ENCODE measurements at places on chromosomes 5 and 9.

GRCh38 chr9:16729651-16730050, 140.8 kb downstream of the BNC2 start:
- DNase-seq = no peak

- no peak for DNase-seq
These were observed 54.5 kb upstream of the EQTN start for GRCh38 chr9:27351438-27351837.

GRCh38 chr5:24606971-24607370, 37.8 kb downstream of the CDH10 start:
- DNase-seq = no peak

DNA sequence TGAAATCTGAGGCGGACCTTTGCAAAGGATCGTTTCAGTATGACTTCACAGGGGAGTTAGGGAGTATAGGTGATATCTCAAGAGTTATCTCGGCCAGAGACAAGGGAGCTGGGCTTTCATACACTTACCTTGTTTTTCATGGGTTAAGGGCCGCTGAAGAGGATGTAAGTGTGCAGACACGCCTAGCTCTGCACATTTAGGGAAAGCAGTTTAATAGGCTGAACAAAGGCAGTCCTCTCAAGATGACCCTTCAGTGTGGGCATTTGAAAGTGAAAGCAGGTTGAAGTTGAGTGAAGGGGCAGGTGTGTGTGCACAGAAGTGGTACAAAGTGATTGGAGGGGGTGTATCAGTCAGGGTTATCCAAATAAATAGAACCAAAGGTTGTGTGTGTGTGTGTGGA, 33.1 kb upstream of the PRXL2C start:
- no peak for DNase-seq

DNA sequence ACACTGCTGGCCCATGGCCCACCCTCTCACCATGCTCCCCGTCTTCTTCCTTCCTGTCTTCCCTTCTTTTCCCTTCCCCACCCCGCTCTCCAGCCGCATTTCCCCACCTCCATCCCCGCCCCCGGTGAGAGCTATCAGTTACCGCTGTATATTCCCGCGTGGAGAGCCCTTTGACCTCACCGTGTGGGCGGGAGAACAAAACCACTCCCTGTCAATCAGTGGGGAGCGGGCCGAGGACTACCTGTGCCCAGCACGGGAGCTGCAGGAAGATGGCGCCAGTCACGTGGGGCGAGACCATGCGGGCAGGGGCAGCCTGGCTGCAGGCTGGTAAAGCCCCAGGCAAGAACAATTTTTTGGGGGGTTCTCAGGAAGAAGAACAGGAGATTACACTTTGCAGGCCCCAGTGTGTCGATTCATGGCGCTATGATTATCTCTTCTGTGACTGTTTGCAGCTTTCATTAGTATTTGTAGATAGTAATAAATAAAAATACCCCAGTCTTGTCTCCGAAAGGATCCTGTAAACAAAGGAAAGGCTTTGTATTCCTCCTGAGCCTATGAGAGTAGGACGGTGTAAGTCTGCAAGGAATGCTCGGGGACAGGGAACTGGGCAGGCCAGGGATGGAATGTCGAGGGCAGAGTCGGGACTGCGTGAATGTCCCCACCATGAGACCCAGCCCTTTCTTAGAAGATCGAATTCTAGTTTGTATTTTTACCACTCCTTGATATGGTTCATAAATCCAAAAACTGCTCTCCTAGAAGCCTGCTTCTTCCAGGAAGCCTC, 14.8 kb upstream of the DMRT1 start:
- no peak for DNase-seq

- DNase-seq = no peak
These were observed 40.3 kb upstream of the SLC25A51 start for GRCh38 chr9:37944266-37944650.

DNA sequence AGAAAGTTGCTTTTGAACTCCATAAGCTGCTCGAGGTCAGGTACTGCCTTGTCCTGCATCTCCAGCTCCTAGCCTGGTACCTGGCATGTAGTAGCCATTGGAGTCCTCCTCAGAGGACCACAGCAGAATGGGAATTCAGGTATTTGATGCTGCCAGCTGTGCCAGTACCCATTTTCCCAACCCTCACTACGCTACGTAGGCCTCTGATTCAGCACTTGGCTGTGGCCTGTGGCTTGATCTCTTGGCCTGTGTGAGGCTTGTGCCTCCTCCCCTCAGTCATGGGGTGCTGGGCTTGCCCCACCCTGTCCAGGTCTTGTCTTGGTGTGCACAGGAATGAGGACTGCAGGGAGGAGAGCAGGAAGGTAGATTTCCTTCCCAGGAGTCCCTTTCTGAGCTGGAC, 11.8 kb downstream of the OTULIN start:
- no peak for DNase-seq

DNA sequence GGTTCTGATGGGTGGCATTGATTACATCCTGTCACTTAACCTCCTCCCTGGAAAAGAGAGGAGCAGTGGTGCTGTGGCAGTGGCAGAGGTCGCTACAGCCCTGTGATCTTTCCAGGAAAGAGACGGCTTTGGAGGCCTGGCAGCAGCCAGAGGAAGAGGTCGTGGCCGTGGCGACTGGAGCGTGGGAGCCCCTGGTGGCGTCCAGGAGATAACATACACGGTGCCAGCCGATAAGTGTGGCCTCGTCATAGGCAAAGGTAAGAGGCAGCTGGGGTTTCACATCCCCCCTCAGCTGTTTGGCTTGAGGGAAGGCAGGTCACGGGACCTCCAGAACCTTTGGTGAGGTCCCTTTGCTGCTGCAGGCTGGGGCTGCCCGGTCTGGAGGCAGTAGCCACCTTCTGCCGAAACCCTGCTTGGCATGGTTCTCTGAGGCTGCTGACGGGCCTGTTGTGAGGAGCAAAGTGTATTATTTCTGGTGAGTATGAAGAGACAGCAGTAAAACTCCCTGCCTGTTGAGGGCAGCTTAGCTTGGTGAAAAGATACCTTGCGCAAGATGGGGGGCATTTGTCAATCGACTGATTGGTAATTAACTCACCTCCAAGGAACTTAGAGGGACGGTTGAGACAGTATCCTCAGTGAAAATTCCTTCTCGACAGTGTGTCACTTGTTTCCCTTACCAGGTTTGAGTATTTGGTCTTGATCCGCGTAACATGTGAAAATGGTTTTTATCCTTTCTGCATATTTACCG, 38.0 kb upstream of the PRDM12 start:
- no peak for DNase-seq

GRCh38 chr5:102138243-102138653, 157.8 kb downstream of the SLCO4C1 start:
- DNase-seq = no peak

- no peak for DNase-seq
These were observed 26.9 kb upstream of the CEMIP2 start for GRCh38 chr9:71795097-71795813.

DNA sequence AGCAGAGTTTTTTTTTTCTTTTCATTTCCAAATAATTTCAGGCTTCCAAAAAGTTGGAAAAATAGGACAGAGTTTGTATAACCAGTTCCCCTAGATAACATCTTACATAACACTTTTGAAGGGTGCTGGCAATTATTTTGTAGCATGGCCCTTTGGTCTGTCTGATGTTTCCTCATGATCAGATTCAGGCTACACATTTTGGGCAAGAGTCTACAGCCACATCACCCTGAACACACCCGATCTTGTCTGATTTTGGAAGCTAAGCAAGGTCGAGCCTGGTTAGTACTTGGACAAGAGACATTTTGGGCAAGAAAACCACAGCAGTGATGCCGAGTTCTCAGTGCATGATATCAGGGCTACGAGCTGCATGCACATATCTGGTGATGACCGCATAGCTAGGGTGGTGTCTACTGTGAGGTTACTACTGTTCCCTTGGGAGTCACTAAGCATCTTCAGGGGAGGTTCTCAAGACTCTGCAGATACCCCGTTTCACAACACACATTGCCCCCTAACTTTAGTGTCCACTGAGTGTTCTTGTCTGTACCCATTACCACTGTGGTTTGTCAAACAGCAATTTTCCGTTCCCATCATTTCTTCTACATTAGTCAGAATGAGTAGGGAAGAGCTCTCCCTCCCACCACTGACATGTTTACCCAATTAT, 86.2 kb downstream of the TTC39B start:
- DNase-seq = no peak

GRCh38 chr5:56676091-56676768, 139.1 kb upstream of the MAP3K1 start:
- DNase-seq = no peak

GRCh38 chr5:134236820-134237219, 10.9 kb upstream of the PPP2CA start:
- no peak for DNase-seq

DNA sequence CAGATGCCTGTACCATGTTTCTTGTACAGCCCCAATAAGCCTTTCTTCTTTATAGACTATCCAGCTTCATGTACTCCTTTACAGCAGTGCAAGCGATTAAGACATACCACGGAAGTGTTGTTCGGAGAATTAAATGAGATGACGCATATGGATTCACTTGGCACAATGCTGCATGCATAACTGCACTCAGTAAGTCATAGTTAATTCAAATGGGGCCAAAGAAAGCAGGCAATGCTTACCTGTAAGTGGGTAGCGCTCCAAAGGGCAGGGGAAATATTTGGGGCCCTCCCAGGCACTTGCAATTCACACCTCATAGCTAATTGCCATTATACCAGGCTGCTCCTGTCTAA, 7.7 kb upstream of the ADRA1B start:
- DNase-seq = no peak

DNA sequence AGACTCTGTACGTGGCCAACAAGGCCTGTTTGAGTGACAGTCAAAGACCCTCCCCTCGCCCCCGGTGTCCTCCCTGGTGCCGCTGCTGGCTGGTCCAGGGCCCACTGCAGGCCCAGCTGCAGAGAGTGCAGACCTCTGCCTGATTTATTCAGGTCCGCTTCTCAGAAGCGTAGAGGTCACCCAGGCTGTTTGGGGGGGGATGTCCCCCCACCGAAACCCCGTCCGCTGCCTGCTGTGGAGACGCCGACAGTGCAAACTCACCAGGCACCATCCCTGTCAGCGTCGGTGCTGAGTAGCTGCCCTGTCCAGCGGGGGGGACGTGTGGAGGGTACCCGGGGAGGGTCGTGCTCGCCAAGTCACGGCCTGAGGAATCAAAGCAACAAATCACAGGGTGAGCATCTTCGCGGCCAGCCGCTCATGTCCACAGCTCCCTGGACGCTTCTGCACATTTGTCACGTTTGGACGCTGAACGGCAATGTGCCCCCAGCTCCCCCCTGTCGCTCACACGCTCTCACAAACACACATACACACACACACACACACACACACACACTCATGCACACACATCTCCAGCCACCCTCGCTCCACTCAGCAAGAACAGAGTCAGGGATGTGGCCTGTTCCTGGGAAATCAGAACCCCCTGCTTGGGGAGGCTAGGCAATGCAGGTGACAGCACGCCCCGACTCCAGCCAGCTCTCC, 152.2 kb downstream of the PAX5 start:
- DNase-seq = no peak

DNA sequence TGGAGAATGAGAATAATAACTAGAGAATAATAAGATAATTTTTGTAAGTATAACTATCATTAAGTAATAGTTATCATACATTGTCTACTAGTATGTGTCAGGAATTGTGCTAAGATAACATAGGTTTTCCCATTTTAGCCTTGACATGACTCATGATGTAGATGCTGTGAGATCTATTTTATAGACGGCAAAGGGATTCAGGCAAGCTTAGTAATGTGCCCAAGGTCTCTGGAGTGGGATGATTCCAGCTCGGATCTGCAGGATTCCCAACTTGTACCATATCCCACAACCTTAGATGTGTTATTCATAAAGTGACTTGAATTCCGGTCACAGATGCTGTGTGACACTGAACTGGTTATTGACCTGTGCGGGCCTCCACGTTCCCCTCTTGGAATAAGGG, 51.5 kb downstream of the IL31RA start:
- DNase-seq = no peak

- no peak for DNase-seq
These were observed 24.3 kb downstream of the BOD1 start for GRCh38 chr5:173592050-173592669.

DNA sequence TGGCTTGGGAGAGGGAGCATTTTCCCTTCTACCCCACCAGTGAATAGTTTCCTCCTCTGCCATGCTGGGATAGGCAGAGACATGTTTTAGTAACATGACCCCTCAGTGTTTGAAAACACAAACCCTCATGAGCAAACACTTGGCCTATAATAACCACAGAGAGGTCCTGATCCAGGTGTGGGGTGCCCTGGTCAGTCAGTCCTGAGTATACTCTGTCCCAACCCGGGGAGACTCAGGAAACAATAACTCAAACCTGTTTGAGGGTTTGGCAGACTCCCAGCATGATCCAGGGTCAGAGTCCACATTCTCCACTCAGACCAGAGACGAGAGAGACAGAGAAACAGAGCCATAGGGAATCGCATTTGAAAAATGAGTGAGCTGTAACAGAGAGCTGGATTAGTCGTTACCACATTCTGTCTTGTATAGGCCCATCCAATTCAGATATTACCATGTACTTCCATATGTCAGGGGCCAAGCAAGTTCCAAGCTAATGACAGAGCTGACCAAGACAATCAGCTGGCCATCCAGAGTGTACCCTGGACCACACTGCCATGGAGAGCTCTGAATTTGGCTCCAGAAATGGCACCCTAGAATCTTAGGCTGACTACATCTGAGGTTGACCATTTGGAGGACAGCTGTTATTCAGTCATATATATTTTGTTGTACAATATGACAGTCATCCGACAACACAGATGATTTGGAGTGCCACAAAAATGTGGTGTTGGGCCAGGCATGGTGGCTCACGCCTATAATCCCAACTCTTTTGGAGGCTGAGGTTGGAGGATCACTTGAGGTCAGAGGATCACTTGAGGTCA, 4.2 kb upstream of the CA9 start:
- no peak for DNase-seq

DNA sequence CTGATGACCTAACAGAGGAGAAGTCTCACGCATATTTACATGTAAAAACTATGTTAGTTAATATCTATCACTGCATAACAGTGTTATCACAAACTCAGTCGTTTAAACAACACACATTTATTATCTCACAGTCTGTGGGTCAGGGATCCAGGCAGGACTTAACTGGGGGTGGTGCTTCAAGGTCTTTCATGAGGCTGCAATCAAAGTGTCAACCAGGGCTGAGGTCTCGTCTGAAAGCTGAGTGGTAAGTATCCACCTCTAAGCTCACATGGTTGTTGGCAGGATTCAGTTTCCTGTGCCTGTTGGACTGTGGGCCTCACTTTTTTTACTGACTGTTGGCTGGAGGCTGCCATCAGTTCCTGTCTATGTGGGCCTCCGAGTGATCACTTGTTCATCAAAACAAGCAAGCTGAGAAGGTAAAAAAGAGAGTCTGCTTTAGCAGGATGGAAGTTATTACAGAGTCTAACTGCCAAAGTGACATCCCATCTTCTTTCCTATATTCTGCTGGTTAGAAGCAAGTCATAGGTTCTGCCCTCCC, 188.6 kb downstream of the CARTPT start:
- no peak for DNase-seq

DNA sequence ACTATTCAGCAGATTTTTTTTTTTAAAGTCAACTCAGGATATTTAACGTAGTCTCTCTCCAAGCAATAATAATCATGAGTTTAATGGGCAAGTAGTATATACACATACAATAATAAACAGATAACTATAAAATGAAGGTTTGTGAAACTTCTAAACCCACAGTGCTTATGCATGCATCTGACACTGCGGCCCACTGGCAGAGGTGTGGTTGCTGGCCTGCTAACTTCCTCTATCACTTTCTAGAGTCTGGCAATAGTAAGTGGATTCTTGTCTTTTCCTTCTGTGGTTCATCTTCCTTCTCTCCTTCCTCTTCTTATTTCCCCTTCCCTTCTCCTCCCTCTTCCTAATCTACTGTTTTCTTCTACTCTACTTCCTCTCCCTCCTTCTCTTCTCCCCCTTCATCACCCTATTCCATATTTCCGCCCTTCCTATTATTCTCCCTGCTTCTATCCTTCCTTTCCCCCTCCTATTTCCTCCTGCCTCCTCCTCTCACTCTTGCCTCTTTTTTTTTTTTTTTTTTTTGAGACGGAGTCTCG, 18.6 kb upstream of the AGXT2 start:
- no peak for DNase-seq

Measured in stimulated activated CD4-positive, alpha-beta T cell treated with anti-CD3 and anti-CD28 coated beads, Interleukin-4, amount 100 ng/mL, for 24 hours (primary cell).